H7 (cell line): ENCODE measurements at places on chromosomes 7 and 10. TPM values are rescaled to one million over a fixed set of nuclear protein-coding genes. Genes with fewer than 3 reads are reported as not detected.

Gene SPOCK2
- 1.3 TPM in 2 replicates for total RNA-seq

DNA sequence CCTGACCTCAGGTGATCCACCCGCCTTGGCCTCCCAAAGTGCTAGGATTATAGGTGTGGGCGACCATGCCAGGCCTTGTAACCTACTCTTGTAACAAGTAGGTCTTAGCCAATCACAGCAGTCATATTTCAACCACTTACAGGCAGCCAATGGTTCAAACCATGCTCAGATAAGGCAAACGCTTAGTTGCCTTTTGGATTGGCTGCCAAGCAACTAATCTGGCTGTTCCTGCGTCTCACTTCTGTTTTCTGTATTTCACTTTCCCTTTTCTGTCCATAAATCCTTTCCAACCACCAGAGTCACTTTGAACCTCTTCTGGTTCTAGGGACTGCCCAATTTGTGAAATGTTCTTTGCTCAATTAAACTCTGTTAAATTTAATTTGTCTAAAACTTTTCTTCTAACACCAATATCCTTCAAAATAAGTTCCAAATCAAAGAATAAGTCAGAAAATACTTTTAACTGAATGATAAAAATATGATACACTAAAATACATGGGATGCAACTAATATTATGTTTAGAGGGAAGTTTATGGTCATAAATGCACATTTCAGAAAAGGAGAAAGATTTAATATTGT is 19.1 kb upstream of the PRF1 start:
- DNase-seq: no peak

DNA sequence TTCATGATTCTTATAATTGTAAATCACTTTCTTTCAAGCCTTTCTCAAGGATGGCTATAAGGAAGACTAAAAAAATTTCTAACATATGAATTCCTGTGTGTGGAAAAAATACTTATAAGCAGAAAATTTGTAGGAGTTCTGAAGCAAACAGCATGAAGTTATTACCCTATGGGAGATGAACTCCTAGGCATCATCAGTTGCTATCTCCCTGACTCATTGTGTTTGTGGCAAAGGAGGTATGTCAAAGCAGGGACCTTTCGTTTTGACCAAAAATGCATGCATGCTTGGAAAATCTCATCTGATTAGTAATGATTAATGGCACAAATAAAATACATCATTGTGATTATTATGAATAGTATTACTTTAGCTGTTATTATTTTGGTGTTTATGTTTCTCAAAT is 59.4 kb downstream of the CALCR start:
- DNase-seq: no peak

- no peak for DNase-seq
These were observed 7.9 kb downstream of the FAM13C start for GRCh38 chr10:59354434-59354833.
